Stimulated activated CD8-positive, alpha-beta memory T cell treated with anti-CD3 and anti-CD28 coated beads, Interleukin-4, amount 100 ng/mL, for 4 hours (primary cell): ENCODE measurements at places on chromosomes 2 and 18.

- DNase-seq: no peak
Measured at GRCh38 chr2:241142593-241142992, 6.7 kb downstream of the PASK start.

DNA sequence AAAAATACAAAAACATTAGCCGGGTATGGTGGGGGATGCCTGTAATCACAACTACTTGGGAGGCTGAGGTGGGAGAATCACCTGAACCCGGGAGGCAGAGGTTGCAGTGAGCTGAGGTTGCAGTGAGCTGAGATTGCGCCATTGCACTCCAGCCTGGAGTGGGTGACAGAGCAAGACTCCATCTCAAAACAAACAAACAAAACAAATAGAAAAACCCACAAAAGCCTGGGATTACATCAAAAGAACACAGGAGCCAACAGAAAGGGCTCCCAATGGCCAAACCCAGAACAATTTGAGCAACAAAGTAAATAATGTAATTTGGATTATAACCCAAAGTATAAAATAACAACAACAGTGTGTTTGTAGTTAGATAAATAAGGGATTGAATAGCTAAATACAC lies 159.8 kb downstream of the UXS1 start:
- DNase-seq: no peak

DNA sequence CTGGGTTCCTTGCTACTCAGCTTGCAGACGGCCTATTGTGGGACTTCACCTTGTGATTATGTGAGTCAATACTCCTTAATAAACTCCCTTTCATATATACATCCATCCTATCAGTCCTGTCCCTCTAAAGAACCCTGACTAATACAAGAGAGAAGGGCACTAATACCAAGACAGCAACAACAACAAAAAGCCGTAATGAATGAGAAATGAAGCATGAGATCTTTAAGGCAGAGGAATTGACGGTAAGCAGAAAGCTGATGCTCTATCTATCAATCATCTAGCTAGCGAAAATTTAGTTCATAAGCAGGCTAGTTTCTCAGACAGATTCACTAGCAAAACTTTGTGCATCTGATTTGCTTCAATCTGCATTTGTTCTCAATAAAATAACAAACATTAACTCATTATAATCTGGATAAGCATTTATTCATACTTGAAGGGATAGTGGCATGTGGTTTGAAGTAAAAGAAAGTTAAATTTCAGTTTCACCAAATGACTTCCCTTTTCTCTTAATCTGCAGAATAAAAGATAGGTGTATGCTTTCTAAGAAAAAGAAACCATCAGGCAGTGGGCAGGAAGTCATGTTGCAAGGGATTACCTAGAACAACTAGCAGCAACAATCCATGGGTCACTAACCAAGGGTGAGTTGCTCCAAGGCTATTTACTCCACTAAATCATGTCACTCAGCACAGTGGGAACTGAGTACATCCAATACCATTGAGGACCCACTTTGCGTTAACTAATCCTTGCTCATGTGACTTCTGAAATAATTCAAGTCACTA lies 376.5 kb downstream of the TMEM182 start:
- DNase-seq: no peak

DNA sequence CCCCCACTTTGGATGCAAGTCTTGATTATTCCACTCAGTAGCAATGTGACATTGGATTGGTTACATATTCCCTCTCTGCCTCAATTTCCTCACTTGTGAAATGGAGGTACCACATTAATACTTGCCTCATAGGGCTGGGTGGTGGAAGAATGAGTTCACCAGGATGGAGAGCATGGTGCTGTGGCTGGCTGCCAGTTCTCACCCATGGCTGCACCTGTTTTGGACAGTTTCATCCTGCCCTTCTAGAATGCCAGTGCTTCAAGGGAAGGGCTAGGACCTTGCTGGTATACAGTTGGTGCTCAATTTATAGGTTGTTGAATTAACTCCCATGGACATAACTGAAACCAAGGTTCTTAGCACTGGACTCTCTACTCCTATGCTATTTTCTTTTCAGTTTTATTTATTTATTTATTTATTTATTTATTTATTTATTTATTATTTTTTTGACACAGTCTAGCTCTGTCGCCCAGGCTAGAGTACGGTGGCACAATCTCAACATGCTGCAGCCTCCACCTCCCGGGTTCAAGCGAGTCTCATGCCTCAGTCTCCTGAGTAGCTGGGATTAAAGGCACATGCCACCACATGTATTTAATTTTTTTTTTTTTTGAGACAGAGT lies 5.3 kb upstream of the SH3RF3 start:
- DNase-seq: no peak

GRCh38 chr18:10401521-10401920 lies 52.9 kb upstream of the APCDD1 start:
- DNase-seq: no peak

- no peak for DNase-seq
Measured at GRCh38 chr2:149488706-149489440, 98.7 kb downstream of the MMADHC start.
